BE2C (cell line): ENCODE measurements at places on chromosomes 4 and X.
A peak's percentile ranks its signal among the peaks of the same experiment; 100 is the strongest.

- no peak for DNase-seq
Observed at GRCh38 chrX:113539599-113540356, 699.1 kb upstream of the AMOT start.

DNA sequence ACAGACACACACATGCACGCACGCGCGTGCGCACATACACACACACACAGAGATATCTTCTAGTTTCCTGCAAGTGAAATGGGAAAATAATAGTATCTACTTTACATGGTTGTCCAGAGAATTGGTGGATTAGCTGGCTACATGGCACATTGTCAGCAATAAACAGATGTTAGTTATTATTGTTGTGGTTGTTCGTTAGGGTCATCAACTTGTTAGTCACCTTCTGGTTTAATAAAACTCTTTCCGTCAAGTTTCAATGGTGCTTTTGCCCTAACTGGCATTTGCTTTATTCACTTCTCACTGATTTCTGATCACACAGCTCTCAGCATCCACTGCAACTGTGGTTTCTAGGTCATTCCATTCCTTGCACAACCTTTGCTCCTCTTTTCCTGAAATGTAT, 25.4 kb upstream of the RASL11B start:
- DNase-seq: no peak

GRCh38 chrX:134460862-134461220, 876 bp downstream of the HPRT1 start:
- peak; percentile 5 for DNase-seq

- DNase-seq: no peak
Observed at GRCh38 chrX:2536974-2537373, 36.2 kb upstream of the DHRSX start.

GRCh38 chr4:95560774-95561173, 12.0 kb upstream of the UNC5C start:
- no peak for DNase-seq

DNA sequence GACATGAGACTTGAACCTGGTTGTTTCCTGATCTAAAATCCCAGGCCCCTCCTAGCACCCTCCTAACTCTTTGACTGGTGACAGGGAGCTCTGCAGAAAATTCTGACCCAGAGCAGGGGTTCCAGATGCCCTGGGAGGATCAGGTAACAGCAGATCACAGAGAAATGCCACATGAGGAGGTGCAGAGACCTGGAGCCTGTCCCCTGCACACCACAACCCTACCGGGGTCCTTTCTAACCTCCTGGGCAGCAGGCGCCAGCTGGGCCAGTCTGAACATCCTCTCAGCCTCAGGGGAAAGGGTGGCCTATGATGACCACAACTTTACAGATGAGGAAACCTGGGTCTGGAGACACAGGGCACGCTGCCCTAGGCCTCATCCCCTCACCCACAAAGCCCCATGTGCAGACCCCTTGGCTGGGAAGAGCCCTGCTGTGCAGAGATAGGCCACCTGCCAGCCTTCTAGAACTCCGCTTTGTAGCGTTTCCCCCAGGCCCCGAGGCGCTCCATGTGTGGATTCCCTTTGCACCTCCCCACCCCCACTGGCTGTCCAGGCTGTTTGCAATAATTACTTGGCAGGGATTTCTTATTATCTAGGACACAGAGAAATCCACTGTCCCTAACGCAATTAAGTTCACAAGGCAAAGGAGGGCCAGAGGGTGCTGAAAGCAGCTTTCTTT, 36.5 kb downstream of the WDR1 start:
- peak; percentile 91 for DNase-seq

DNA sequence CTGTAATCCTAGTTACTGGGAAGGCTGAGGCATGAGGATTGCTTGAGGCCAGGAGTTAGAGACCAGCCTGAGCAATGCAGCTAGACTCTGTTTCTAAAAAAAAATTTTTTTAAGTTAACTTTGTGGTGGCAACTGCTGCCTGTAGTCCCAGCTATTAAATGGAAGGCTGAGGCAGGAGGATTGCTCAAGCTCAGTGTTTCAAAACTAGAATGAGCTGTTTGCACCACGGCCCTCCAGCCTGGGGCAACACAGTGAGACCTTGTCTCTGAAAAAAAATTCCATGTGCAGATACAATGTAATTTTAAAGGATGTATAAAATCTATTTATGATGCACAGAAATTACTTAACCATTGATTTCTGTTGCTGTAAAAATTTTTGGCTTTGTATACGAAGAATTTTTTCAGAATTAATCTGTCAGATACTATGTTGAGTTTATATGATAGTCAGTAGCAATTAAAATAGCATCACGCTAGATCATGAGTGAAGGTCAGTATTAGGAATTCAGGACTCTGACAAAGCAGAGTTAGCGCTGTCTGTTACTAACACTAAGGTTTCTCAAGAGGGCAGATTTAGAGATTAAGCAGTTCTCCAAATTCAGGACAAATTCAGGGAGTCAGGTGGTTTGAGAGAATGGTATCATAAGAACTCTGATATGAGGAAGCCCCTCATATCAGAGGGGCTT, 8.3 kb upstream of the AGA start:
- DNase-seq: no peak

DNA sequence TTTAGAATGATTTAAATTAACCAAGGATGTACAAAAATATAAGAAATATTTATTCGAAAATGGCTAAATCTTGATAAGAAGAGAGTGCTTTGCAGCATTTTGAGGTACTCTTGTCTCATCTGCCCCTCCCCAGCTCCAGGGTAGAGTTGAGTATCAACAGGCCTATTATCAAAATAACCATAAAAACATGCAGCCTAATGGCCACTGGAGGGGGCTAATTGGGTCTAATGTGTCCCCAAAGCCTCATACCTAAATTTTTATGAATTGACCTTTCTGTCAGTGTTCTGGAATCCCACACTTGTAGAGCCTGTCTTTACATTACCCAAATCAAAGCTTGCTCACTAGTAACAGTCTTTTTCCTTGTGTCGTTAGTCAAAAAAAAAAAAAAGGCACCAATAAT, 544.9 kb upstream of the CPXCR1 start:
- DNase-seq: no peak

DNA sequence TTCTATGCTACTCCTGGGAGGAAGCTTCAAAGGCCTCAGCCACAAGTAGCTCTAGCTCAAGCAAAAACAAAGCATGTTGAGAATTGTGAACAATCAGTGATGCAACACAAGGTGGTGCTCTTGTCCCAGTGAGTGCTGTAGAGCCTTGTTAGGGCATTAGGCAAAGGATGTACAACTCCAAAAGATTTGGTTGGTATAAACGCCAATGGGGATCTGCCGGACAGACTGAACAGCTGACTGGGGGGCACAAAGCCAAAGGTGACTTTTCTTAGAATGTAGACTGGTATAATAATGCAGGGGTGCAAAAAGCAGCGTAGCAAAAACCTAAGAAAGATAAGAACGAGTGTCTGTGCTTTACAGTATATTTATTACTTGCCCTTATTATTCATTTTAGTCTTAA, 62.6 kb upstream of the ALB start:
- DNase-seq: peak; percentile 18

DNA sequence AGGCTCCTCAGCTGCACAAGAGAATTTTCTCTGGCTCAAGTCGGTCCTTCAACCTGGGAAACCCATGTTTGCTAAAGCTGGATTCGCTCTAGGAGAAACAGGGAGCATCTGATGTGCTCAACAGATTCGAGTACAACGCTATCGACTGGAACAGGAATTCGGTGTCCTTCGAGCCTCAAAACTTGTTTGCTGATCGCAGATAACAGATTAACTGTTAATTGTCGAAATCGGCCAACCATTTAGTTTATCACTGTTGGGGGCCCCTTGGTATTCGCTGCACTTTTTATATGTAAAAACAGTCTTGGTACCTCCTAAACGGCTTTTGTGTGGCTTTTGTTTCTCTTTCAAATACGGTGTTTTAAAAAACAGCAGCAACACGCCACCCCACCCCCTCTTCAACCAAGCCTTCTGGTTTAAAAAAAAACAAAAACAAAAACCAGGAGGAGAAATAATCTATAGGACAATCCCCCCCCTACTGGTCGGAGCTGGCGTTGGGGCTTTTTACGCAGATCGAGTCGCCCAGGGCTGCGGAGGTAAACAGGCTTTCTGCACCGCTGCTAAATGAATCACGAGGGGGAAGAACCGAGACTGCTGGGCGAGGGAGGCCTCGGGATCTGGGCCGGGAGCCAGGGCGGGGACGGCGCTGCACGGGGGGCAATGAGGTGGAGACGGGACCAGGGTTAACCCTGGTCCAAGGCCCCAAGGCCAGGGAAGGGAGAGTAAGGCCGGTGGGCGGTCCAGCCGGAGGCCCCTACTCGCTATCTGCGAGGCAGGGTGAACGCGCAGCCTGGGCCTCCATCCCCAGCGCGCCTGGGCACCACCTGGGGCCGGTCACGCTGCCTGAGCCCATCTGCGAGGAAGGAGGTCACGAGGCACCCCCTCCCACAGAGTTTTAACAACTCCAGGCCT, 71.7 kb upstream of the BCOR start:
- DNase-seq: peak; percentile 82

GRCh38 chr4:128986019-128986418, 107.3 kb downstream of the SCLT1 start:
- DNase-seq: no peak

GRCh38 chr4:26862381-26862915, 1.8 kb downstream of the STIM2 start:
- no peak for DNase-seq

- no peak for DNase-seq
Observed at GRCh38 chr4:89489338-89489771, 181.8 kb upstream of the GPRIN3 start.

GRCh38 chr4:107877361-107877760, 52.6 kb downstream of the SGMS2 start:
- DNase-seq: no peak

DNA sequence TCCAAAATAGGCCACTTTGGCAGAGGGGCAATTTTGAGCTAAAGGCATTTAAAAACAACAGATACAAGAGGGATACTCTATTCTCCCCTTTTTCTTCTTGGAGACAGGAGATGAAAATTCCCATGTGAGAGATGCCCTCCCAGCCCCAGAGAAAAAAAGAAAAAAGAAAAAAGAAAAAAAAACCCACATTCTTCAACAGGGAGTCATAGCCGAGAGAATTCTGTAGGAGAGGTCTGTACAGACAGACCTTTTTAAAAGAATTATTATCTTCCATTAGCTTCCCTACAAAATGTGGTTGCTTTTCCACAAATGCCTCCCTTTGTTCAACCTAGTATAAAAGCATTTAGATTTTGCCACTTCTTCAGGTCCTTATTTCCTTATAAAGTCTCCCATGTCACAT, 89.9 kb downstream of the SPCS3 start:
- no peak for DNase-seq

DNA sequence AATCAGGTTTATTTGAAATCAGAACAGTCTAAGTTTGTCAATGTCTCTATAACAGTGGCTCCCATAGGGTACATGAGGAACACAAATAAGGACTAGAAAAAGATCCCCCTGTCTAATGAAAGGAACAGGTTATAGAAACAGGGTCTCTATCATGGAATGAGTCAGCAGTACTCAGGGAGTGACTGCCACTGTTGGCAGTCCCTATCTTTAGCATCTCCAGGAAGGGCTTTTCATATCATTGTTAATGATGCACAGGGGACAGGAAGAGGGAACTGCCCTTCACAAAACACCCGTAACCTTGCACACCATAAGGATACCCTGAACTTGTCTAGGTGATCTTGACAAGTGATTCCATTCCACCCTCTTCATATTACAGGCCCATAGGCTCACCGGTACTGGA, 38.5 kb upstream of the SMIM10L2A start:
- no peak for DNase-seq

DNA sequence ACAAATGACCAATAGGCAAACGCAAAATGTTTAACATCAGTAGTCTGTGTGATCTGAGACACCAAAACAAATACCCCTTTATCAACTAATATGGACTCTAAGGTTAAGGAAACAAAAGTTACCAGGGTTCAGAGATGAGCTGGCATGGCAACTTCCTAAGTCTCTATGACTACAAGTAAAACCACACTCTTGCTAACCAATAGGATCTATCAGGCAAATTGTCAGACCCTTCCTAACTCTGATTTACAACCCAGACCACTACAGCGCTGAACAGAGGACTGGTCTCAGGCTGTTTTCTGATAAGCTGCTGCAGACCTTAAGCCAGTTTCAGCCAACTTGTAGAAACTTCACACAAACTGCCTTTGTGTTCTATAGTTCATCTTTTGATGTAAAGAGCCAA, 608.0 kb downstream of the TLL1 start:
- no peak for DNase-seq

- no peak for DNase-seq
Observed at GRCh38 chr4:143343276-143343831, 6.7 kb downstream of the GAB1 start.

DNA sequence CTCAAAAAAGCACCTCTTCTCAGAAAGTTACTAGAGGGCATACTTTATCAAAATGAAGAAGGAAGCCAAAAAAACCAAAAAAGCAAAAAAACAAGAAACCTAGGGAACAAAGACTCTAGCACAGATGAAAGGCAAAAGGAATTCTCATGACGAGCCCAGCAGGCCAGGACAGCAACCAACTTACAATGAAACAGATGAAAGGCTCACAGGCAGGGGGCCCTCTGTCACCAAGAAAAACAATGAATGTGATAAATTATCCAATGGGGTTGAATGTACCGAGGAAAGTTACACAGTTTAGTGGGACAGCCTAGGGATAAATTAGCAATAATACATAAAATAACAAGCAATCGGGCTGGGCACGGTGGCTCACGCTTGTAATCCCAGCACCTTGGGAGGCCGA, 79.0 kb downstream of the GPR82 start:
- DNase-seq: no peak

DNA sequence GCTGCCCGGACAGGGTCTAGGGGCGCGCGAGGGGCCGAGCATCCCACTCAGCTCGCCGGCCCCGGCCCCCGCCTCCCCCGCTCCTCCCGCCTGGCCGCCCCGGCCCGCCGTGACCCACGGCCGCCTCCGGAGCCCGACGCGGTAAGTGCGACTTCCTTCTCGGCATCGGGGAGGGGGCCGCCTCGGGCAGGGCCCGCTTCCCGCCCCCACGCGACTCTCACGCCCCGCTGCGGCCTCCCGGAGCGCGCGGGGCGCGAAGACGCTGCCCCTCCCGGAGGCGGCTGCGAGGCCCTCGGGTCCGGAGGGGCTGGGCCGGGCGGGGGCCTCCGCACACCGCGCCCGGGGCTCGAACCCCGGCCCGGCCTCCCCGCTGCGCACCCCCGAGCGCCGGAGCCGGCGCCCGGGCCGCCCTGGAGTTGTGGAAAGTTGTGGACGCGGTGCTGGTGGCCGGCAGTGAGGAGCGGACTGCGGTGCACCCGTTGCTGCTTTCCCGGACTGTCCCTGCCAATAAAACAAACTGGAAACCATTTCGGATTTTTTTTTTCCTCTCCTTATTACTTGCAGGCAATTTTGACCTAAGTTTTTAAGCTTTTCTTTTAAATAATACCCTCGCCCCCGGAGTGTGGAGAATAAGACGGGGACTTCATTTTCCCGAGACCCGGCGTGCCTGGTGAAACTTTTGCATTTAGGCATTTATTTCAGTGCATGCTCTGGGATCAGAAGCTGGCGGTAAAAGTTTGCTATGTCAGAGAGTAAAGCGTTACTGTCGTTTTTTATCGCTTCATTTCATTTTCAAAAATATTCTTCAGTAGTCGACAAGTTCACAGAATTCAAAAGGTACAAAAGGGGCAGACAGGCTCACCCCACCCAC, 13.0 kb upstream of the TMEM156 start:
- DNase-seq: peak; percentile 44

- DNase-seq: no peak
Observed at GRCh38 chr4:167616476-167616875, 382.2 kb upstream of the SPOCK3 start.
